ENCODE measurements at places on chromosomes 11 and 22. TPM values are rescaled to one million over a fixed set of nuclear protein-coding genes. Genes with fewer than 3 reads are reported as not detected.

DNA sequence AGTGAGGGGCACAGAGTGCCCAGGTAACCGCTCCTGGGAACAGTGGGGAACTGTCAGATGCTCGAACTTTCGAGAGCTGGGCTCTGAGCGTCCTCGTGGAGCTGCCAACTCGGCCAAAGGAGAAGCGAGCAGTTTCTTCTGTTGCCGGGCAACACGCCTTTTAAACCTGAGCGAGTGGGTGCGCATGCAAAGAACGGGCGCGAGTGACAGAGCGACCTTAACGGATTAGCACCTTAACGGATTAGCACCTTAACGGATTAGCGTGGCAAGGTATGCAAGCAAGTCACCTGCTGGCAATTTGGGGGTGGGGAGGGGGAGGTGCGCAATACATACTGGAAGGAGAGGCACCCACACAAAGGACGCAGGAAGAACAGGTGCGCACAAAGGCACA lies 61.8 kb upstream of the PRODH start:
- DNase-seq, result no peak
- H3K27ac ChIP-seq, result no peak overlapping the region
- H3K27me3 ChIP-seq, result no peaks in the 10 kb centered on the region
- no peaks in the 10 kb centered on the region for H3K4me1 ChIP-seq
- H3K4me3 ChIP-seq, result no peak overlapping the region

DNA sequence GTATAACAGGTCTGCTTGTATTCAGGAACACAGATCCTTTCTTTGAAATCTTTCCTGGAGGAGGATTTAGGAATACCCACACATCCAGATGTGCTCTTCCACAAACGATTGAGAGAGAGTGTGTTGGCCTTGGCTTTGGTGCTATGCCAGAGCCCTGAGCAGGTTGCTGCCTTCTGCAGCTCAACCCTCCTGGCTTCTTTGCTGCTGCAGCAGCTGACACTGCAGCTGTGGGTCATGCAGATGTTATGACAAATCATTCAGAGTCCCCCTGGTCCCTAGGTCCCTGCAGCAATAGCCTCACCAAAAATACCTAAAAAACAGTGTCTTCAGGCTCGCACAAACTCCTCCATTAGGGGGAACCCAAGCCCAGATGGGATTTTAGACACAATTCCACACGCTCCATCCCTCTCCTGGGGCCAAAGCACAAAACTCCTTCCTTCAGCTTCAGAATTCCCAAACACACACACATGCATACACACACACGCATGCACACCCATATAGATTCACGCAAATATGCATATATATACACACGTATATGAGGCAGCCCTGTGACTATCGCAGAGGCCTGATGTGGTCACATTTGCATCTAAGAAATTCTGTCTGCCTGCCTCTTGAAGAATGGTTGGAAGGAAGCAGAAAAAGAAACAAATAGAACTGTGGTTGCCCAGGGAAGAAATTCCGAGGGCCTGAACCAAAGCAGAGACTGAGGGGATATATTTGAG lies 35.4 kb downstream of the SLN start:
- no peaks in the 10 kb centered on the region for H3K36me3 ChIP-seq
- H3K27ac ChIP-seq, result no peak overlapping the region
- no peaks in the 10 kb centered on the region for H3K4me1 ChIP-seq
- no peak for DNase-seq
- peaks cover 2% of the 10 kb centered on the region for H3K27me3 ChIP-seq
- H3K4me3 ChIP-seq, result no peak overlapping the region

- no peak for DNase-seq
- no peaks in the 10 kb centered on the region for H3K36me3 ChIP-seq
- peaks cover 44% of the 10 kb centered on the region for H3K4me1 ChIP-seq
- peak overlapping the region; percentile 90 for H3K27ac ChIP-seq
- H3K27me3 ChIP-seq, result no peaks in the 10 kb centered on the region
Measured at GRCh38 chr11:66311470-66311964, 5.3 kb downstream of the CD248 start.

DNA sequence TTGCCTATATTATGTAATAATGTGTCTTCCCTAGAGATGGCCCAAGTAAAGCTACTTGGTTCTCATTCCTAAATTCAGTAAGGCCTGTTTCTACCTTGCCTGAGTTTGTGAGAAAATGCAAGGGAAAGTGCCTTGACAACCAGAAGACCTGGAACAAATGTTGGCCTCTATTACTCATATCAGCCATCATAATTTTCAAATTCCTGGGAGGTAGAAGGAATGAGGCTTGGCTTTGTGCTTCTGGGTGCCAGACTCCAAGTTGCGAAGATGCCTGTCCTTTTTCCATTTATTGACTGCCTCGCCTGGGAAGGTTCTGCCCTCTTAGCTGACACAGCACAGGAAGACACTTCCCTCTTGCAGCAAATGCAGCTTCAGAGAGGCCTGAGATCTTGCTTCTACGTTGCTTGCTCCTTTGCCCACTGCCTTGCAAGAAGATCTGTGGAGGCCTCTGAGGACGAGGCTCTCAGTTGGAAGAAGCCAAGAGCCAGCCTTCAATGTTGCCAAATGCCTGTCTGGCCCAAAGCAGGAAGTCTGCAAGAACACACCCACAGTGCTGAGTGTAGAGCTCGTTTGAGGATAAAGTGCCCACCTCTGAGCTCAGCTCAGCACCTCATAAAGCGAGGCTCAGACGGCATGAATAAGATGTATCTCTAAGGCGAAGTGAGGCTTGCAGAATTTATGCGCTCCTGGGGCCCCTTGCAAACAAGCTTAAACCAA lies 120.1 kb downstream of the GALNT18 start:
- no peak for DNase-seq
- no peak overlapping the region for H3K27ac ChIP-seq
- H3K36me3 ChIP-seq, result no peaks in the 10 kb centered on the region
- H3K4me1 ChIP-seq, result no peaks in the 10 kb centered on the region
- no peak overlapping the region for H3K4me3 ChIP-seq

DNA sequence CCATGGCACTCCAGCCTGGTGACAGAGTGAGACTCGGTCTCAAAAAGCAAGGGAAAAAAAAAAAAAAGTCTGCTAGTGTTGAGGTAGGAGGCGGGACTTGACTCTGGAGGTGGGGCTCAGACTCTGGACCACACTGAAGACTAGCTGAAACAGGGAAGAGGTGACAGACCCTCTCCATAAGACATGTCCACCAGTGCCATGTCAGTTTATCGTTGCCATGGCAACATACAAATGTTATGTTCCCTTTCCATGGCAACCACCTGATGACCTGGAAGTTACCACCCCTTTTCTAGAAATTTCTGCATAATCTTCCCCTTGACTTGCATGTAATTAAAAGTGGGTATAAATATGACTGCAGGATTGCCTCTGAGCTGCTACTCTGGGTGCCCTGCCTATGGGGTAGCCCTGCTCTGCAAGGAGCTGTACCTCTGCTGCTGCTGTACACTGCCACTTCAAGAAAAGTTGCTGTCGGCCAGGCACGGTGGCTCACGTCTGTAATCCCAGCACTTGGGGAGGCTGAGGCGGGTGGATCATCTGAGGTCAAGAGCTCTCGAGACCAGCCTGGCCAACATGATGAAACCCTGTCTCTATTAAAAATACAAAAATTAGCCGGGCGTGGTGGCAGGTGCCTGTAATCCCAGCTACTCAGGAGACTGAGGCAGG lies 55.1 kb downstream of the KIAA1671 start:
- H3K36me3 ChIP-seq, result no peaks in the 10 kb centered on the region
- no peak overlapping the region for H3K27ac ChIP-seq
- no peaks in the 10 kb centered on the region for H3K27me3 ChIP-seq
- H3K4me3 ChIP-seq, result no peak overlapping the region
- DNase-seq, result no peak

- H3K36me3 ChIP-seq, result peaks cover 20% of the 10 kb centered on the region
- H3K4me1 ChIP-seq, result no peaks in the 10 kb centered on the region
- no peaks in the 10 kb centered on the region for H3K27me3 ChIP-seq
- no peak overlapping the region for H3K27ac ChIP-seq
- H3K4me3 ChIP-seq, result no peak overlapping the region
- DNase-seq, result peak; percentile 39
Measured at GRCh38 chr22:29344137-29344536, 28.6 kb upstream of the RASL10A start.

DNA sequence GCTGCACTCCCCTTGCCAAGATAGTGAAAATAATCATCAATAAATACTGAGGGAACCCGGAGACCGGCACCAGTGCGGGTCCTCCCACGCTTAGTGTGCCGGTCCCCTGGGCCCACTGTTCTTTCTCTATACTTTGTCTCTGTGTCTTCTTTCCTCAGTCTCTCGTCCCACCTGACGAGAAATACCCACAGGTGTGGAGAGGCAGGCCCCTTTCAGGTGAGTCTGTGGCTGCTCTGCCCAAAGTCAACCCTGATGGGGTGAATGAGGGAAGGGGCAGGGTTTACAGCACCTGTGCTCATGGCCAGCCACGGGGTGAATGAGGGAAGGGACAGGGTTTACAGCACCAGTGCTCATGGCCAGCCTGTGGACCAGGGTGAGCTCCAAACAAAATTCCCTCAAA lies 4.7 kb downstream of the BET1L start:
- no peaks in the 10 kb centered on the region for H3K27me3 ChIP-seq
- no peaks in the 10 kb centered on the region for H3K4me1 ChIP-seq
- H3K27ac ChIP-seq, result no peak overlapping the region

DNA sequence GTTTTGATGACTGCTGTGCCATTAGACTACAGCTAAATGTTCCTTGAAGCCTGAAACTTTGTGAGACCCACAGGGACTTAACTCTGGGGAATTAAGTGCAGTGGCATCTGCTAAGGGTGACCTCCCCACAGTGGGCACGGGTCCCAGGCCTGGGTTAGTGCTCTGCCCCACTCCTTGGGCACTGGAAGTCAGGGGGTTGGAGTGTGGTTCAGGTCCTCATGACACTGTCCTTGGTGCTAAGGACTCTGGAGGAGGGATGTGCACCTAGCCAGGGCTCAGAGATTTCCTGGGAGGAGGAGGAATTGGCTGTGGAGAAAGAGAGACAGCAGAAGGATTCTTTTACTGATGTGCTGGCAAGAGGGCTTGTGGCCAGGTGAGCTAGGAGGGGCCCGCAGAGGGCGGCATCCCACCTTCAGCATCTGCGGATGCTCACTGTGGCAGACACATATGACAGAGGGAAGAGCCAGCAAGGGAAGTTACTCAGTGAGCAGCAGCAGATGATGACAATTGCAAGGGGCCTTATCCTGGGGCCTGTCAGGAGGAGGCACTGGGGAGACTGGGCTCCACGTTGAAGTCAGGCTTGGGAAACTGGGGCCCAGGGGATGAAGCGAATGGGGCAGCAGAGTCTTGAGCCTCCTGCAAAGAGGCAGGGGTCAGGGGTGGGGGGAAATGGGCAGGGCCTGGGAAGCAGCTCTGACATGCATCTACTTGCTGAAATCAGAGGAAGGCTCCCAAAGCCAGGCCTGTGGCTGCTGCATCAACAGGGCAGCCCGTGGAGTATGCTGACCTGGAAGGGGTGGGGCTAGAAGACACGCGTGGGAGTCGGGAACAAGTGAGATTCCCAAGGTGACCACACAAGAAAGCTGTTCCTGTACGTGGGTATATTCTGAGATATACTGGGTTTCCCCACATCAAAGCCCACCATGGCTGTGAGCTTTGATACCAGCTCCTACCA lies 144.0 kb downstream of the MPPED1 start:
- no peak for DNase-seq
- H3K27me3 ChIP-seq, result no peaks in the 10 kb centered on the region
- H3K4me1 ChIP-seq, result no peaks in the 10 kb centered on the region

DNA sequence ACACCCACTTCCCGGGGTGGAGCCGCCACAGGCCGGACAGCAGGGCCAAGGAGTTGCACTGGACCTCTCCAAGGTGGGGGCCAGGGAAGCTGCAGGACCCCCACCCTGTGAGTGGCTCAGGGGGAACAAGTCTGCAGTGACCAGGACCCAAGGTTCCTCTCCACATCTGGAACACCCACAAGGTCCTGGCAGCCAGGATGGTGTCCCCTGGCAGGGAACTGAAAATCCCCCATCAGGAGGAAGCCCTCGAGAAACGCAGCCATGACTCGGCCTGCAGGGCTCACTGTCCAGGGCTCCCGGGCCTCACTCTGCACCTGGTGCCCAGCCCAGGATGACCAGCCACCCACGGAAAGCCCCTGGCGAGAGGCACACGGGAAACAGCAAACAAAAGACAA lies 11.5 kb downstream of the RNH1 start:
- H3K4me1 ChIP-seq, result no peaks in the 10 kb centered on the region
- H3K27me3 ChIP-seq, result no peaks in the 10 kb centered on the region
- H3K4me3 ChIP-seq, result no peak overlapping the region
- no peak for DNase-seq

- H3K27me3 ChIP-seq, result no peaks in the 10 kb centered on the region
- H3K4me3 ChIP-seq, result peak within 1 kb of the TSS; percentile 74
- peaks cover 49% of the 10 kb centered on the region for H3K4me1 ChIP-seq
- peak; percentile 94 for DNase-seq
- peak within 1 kb of the TSS; percentile 95 for H3K27ac ChIP-seq
Measured at GRCh38 chr11:129375751-129376657, at the start of gene BARX2. BARX2 (plus strand) TSS chr11:129375848; CDS start chr11:129376036, 188 bp downstream.

- H3K4me1 ChIP-seq, result no peaks in the 10 kb centered on the region
- no peaks in the 10 kb centered on the region for H3K36me3 ChIP-seq
- no peaks in the 10 kb centered on the region for H3K27me3 ChIP-seq
- H3K4me3 ChIP-seq, result no peak overlapping the region
- H3K27ac ChIP-seq, result no peak overlapping the region
Measured at GRCh38 chr11:2092464-2092910, 46.7 kb downstream of the IGF2 start.

Gene MOGAT2
- not detected for total RNA-seq

Gene OR5P2
- not detected for total RNA-seq

Gene PANX3
- total RNA-seq, result not detected

Gene PRR5
- total RNA-seq, result 15.6 TPM

Measured in A673 (cell line).